ENCODE measurements at places on chromosomes 5 and 9.

GRCh38 chr9:121220996-121221663 is 19.5 kb upstream of the RAB14 start:
- DNase-seq: no peak

DNA sequence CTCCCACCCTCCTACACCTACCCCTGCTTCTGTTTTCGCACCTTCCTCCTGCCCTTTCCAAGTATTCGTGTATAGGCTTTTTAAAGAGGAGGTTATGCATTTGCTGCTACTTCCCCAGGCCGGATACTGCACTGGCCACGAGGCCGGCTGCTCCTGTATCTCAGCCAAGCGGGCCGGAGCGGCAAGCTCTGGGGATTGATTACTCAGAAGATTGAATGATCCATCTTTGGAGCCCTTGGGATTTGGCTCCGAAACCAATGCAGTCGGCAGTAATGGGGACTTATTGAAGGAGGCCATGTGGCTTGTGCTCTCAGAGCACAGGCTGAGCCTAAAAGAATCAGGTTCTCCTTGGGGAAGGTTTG is 405.3 kb downstream of the TLE4 start:
- DNase-seq: no peak

DNA sequence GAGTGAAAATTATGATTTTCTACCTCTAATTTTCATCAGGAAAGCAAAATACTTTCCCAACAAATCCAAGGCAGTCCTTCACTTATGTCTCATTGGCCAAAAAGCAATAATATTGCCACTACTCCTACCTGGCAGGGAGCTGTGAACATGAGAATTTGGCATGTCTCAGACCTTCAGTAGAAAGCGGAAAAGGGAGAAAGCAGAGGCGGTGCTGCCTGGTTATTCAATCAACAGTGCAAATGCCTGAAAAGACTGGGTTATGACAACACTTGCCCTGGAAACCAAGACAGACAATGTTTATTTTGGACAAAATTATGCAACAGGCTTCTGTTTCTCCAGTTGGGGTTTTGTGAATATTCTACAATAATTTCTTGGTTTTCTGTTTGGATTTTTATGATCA is 194.4 kb downstream of the TAF11L14 start:
- DNase-seq: peak; percentile 22

DNA sequence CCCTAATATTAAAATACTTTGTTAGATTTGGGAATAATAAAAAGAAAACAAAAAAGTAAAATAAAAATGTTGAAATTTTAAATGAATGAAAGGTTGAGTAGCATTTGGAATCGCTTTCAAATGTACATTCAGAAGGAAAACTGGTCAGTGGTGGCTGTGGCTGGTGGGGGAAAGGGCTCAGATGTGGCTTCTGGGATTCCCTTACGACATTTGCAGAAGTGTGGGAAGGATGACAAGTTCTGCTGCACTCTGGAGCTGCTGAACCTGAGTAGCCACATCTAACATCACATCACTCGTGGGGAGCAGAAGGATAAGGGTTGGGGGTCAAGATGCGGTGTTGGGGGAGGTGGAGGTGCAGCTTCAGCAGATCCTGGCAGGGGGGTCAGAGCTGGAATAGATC is 25.6 kb upstream of the CAST start:
- DNase-seq: no peak

GRCh38 chr5:80296121-80296520 is 23.7 kb upstream of the SPZ1 start:
- no peak for DNase-seq

GRCh38 chr5:168005093-168005492 is 286.4 kb upstream of the WWC1 start:
- peak; percentile 89 for DNase-seq

- no peak for DNase-seq
Measured at GRCh38 chr5:15943487-15943886, 236.1 kb downstream of the MARCHF11 start.

GRCh38 chr9:76985581-76985980 is 33.9 kb upstream of the FOXB2 start:
- no peak for DNase-seq

DNA sequence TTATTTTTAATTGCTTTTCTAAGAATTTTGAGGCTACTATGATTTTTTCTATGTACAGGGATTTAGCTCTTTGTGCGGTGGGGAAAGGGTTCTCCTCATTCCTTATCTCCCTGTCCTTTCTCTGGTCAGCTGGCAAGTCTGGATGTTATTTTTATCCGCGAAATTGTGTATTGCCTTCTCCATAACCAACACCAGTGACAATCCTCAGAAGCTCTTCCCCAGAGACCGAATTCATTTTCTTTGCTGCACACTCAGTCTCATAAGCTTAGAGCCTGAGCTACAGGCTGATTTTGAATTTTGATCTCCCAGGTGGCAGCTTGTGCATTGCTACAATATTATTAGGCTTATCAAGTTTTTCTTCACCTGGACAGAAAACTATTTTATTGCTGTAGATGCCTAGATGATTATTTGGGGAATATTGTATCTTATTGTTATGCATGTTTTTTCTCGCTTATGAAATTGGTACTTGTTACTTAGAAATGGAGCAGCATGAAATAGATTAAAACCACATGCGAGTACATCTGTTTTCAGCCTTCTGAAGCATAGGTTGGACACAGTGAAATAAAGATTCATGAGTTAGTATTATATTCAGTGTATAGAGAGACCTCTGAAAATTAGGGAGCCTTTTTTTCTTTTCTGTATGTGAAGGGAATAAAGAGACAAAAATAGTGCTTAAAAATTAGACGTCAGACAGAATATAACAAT is 27.3 kb downstream of the CPEB4 start:
- no peak for DNase-seq

DNA sequence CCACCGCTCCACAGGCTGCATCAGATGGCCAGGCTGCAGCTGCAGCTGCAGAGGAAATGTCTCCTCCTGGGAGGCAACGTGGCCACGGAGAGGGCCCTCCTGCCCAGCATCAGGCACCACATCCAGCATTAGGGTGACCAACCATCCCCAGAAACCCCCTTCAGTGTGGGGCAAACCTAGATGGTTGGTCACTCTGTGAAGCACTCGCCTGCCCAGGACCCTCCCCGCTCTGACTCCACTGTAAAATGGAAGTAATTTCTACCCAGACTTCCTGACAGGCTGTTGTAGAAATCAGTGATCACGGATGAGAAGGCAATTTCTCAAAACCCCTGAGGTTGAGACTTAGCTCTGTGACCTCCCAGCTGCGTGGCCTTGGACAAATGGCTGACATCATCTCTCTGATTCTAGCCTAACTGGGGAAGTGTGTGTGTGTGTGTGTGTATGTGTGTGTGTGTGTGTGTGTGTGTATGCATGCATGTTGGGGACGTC is 31.6 kb downstream of the B4GALT1 start:
- no peak for DNase-seq

- DNase-seq: no peak
Measured at GRCh38 chr5:848671-849111, 2.1 kb downstream of the ZDHHC11 start.

DNA sequence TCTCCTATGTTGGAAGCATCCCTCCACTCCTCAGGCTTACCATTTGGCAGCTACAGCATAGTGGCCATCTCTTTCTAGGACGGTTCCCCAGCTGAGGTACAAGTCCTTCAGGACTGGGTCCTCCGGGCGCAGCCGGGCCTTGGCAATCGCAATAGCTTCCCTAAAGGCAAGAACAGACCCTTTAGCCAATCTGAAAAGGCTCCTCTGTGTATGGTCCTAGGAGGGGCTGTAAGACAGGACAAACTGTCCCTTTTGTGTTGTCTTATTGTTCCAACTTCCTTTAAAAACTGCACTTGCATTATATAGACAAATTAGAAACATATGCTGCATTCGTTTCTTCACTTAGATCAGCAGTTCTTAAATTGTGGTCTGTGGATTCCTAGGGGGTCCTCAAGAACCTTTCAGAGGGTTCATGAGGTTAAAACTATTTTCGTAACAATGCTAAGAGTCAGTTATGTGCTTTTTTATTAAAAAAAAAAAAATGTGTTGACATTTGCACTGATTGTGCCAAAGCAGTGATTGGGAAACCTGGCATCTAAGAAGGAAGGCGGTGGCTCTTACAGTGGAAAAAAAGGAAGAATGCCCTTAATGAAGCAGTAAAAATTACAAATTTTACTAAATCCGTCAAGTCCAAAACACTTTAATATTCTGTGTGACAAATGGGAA is 38.7 kb downstream of the GEMIN5 start:
- DNase-seq: no peak

- no peak for DNase-seq
Measured at GRCh38 chr5:17129093-17129849, 88.2 kb upstream of the BASP1 start.

DNA sequence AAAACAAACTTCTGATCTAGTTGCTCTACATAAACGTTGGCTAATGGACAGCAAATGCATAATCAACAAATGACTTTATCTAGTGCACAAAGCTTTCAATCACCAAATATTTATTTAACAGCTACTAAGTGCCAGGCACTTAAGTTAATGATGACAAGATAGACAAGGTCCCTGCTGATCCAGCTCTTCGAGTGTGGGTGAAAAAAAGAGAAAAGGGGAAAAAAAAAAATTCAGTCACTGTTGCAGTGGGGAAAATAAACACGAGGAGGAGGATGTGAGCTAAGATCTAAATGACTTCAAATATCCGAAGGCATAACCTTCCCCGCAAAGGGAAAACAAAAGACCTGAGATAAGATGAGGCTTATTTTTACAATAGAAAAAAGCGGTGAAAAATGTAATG is 9.6 kb downstream of the PSIP1 start:
- no peak for DNase-seq

- DNase-seq: peak; percentile 28
Measured at GRCh38 chr5:76582230-76583162, 40.7 kb downstream of the F2RL2 start.

- peak; percentile 77 for DNase-seq
Measured at GRCh38 chr9:7103771-7104170, 346.0 kb downstream of the KDM4C start.
